ENCODE measurements at places on chromosomes 3 and 15.

GRCh38 chr3:13540297-13540995 is 8.5 kb upstream of the FBLN2 start:
- DNase-seq = no peak

GRCh38 chr15:52098323-52098722 is 14.3 kb downstream of the BCL2L10 start:
- no peak for DNase-seq

DNA sequence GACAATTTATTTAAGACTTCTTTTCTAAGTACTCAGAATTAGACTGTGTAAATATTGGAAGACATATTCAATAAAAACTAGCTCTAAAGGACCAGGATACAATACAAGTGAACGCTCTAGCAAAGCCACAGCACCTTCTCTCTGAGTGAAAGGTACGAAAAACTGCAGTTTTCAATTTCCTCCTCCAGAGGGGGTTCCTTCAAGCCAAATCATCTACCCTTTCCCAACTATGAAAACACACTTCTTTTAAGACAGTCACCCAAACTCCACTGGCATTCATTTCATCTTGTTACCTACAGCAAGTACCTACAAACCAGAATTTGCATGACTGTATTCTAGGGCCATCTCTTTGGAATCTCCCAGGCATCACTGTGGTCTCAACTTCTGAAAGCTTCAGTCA is 165.8 kb downstream of the ERC2 start:
- DNase-seq = peak; percentile 26

- peak; percentile 14 for DNase-seq
Measured at GRCh38 chr3:140276703-140277102, 341.7 kb downstream of the CLSTN2 start.

- no peak for DNase-seq
Measured at GRCh38 chr15:48515500-48515899, 130.0 kb downstream of the FBN1 start.

DNA sequence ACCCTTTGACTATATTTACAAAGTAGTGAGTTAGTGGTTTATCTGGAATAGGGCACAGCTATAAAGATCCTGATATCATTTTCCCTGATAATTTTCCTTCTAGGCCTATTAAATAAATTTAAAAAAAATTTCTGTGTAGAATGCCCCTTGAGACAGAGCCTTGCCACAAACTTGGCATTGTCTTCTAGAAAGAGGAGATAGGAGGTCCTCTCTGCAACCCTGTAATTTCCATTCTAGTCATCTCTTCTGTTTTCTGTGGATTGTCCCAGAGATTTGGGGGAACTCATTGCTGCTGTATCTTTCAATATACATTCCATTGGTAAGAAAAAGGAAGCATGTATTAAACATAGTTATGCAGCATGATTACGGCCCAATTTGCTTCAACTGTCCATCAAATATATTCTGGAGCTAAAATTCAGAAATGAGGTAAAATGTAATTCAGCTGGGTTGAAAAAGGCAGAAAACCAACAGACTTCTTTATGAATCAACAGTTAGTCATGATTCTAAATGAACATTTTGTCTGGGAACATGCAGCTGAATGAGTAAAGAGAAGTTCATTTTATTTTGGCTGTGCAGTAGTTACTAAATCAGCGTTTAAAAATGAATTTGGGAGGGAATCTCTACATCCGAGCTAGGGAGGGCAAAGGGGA is 401.1 kb downstream of the NAALADL2 start:
- DNase-seq = no peak

DNA sequence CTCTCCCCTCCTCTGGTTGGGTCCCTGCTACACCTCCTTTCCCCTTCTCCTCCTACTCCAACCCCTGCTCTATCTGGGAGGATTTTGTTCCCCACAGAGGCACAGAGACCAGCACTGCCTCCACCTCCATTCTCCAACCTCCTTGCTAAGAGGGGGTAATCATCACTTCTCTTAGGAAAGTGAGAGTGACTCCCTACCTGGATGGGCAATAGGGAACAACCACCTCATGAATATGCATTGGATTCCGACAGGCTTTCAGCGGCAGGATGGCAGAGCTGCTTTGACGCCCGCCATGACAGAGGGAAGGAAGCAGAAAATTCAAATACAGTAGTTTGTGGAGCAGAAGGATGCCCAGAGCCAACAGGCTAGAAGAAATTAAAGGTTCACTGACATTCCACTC is 614.8 kb upstream of the MDFIC2 start:
- DNase-seq = no peak

DNA sequence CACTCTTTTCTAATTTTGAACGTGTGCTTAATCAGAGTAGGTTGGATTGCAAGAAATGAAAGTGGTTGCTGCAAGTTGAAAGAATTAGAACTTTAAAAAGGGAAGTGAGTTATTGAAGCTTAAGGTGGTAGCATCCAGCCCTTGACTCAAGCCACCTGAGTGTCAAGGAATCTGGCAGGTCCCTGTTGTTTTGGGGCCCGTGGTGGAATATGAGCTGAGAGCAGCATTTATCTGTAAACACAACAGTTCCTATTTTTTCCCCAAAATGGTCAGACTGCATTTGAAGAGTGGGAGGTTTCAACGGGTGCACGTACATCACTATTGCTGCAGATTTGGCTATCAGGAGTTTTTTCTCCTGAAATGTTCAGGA is 1.7 kb downstream of the ITPR1 start:
- DNase-seq = no peak

DNA sequence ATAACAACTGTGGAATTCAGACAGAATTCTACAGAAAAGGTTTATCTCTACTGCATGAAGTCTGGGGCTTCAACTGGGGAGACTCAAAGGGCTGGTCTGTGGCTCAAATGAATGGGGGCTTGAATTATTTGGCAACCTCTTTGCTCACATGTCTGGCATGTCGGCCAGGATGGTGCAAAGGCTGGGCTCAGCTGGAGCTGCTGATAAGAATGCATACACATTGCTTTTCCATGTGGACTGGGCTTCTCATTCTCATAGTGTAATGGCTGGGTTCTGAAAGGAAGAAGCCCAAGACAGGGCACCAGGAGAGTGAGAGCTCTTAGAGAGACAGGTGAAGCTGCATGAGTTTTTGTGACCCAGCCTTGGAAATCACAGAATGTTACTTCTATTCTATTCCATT is 194.3 kb upstream of the SGO1 start:
- DNase-seq = no peak

DNA sequence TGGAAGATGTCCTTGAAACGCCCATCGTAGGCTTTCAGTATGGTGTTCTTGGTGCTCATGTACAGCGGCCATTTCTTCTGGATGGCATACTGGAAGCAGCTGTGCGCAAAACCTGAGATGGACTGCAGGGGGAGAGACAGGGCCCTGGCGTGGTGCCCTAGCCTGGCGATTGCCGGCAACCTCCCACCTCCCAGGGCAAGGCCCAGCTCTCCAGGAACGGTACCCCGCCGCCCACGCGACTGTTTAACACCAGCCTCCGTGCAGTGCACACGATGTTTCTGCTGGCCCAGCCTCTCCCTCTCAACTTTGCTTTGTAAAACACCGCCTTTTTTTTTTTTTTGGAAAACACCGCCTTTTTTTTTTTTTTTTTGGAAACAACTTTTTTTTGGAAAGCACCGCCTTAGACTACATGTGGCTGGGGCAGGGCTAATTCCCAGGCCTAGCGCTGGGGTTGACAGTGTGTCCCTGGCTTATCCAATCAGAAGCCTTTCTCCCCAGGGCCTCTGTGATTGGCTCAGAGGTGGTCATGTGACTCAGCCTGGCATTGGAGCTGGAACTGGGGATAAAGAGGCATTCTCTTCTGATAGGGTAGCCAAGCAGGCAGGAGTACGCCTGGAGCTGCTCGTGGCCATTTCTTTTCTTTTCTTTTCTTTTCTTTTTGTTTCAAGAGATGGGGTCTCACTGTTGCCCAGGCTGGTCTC is 14.7 kb downstream of the IDH2 start:
- peak; percentile 16 for DNase-seq

DNA sequence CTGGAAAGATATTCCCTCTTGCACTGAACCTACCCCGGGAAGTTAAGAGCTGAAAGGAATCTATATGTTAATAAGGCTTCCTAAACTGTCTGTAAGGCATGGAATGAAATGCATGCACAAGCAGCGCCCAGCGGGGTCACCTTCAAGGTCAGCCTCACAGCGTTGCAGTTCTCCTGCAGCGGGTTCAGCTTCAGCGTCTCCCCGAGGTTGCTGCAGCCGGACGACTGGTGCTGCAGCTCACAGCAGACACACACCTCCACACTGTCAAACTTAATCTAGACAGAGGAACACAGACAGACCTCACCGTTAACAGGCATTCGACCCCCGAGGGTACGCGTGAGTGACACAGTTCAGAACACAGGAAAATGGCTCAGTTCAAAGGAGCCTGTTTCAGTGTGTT is 73.3 kb downstream of the NSMCE3 start:
- DNase-seq = no peak

DNA sequence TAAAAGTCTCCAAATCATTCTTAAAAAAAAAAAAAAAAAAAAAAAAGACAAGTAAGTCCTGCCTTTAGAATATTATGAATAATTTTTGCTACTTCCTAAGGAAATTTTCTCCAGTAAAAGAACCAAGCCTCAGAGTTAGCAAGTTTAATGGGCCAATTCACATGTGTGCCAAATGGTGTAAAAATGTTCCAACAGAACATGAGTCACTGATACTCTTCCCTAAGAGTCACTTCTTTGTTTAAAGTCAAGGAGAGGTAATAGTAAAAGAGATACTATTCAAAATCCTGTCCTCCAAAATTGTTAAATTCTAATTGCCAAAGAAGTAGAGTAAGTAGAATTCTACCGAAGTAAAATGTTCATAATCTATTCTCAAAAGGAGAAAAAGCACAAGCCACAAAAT is 17.7 kb upstream of the CPA3 start:
- DNase-seq = no peak

DNA sequence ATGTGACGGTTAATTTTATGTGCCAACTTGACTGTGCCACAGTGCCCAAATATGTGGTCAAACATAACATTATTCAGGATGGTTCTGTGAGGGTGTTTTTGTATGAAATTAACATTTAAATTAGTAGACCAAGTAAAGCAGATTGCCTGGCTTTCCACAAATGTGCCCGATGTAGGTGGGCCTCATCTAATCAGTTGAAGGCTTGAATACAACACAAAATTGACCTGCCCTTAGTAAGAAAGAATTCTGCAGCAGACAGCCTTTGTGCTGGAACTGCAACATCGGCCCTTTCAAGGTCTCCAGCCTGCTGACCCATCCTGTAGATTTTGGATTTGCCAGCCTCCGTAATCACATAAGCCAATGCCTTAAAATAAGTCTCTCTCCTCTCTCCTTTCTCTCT is 215.9 kb downstream of the MEX3B start:
- no peak for DNase-seq

GRCh38 chr3:47000198-47000815 is 20.8 kb downstream of the NBEAL2 start:
- DNase-seq = no peak

DNA sequence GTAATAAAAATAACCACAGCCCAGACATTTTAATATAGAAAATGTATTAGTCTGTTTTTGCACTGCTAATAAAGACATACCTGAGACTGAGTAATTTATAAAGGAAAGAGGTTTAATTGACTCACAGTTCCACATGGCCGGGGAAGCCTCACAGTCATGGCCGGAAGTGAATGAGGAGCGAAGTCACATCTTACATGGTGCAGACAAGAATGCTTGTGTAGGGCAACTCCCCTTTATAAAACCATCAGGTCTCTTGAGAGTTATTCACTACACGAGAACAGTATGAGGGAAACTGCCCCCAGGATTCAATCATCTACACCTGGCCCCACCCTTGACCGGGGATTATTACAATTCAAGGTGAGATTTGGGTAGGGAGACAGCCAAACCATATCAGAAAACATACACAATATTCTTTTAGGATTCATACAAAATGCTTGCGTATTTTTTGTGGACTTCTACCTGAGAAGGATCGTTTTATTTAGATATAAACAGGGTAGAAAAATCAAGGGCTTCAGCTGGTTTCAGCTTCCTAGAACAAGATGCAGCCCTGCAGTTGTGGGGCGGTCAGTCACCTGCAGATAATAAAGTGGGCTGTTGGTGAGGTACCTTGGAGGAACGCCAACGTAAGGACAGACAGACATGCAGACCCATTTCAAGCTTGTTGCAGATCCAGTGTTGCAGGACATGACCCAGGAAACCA is 101.9 kb downstream of the TNIK start:
- DNase-seq = no peak

DNA sequence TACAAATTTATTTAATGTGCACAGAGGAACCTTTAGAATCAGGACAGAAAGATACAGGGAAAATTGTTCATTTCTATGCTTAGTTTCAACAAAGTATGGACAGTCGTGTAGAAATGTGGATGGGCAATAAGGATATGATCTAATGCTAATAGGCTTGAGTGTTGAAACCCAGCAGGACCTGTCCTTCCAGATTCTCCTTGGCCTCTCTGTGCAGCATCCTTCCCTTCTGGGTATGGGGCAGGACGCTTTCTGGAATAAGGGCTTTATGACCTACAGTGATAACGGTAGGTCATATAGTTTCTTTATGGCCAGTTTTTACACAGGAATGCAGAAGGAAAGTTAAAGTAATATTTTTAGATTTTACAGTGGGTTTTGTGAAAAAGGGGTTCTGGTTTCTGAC is 698.1 kb downstream of the SI start:
- DNase-seq = no peak

GRCh38 chr3:58532794-58533220 is 4.2 kb downstream of the ACOX2 start:
- peak; percentile 59 for DNase-seq

DNA sequence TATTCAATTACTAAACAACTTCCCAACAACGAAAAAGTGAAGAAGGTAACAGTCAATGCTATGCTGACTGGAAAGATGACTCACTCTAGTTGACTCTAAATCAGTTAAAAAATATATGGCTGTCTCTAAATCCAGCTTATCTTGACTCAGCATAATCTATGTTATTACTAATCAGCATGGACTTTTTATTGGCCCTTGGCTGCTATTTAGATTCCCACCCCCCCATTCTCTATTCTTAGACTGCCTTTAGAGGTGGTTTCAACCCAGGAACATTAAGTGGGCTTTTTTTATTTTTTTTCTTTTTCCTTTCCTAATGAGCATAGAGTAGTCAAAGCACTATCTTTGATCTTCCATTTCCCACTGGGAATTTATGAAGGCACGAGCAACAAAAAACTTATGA is 1.9 kb downstream of the PCOLCE2 start:
- DNase-seq = no peak

DNA sequence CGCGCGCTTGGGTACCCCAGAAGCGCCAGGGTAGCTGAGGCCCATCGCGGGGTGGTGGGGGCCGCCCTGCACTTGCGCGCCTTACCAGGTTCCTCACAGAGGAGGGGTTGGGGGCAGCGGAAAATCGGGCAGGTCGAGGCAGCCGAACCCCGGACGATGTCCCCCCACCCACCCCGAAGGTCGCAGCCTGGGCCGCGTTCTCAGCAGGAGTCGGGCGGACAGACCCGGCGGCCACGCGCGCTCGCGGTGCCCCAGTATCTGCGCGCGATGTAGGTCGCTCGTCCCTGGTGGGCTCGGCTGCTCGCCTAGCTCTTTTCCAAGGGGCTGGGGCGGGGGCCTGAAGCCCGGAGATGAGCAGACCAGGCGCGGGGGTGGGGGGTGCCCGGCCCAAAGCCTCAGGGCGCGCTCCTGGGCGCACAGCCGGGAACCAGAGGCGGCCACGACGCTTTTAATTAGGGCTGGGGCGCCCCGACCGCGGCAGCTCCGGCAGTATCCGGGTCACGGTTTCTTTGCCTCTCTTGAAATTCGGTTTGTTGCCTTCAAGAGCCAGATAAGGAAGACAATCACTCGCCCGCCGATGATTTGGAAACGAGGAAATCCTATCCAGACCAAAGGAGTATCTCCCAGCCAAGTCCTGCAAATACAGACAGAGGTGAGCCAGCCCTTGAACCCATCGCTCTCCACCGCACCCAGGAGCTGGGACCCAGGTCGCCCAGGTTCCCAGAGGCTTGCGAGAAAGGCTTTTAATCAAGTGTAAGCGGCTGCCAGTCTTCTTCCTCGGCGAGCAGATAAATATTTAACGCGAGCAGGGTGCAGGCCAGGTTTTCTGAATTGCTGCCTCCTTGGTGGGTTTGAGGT is 4.6 kb downstream of the SKOR1 start:
- DNase-seq = no peak
